ENCODE measurements at places on chromosomes 6 and 20. TPM values are rescaled to one million over a fixed set of nuclear protein-coding genes. Genes with fewer than 3 reads are reported as not detected.

The NR2E1 gene
- not detected for total RNA-seq

The CAGE1 gene
- under 0.01 TPM for total RNA-seq

The COX7A2 gene
- total RNA-seq = 352 TPM

The TNFAIP3 gene
- 29.6 TPM for total RNA-seq

The GLP1R gene
- total RNA-seq = not detected

The SLC17A3 gene
- not detected for total RNA-seq

The EGFL8 gene
- total RNA-seq = 9.7 TPM

The BPIFB2 gene
- not detected for total RNA-seq

The BPIFA1 gene
- not detected for total RNA-seq

The DYNLRB1 gene
- total RNA-seq = 161 TPM

The TFAP2D gene
- not detected for total RNA-seq

Data from epithelial cell of alveolus of lung (primary cell).